ENCODE measurements at places on chromosomes 4 and X.

DNA sequence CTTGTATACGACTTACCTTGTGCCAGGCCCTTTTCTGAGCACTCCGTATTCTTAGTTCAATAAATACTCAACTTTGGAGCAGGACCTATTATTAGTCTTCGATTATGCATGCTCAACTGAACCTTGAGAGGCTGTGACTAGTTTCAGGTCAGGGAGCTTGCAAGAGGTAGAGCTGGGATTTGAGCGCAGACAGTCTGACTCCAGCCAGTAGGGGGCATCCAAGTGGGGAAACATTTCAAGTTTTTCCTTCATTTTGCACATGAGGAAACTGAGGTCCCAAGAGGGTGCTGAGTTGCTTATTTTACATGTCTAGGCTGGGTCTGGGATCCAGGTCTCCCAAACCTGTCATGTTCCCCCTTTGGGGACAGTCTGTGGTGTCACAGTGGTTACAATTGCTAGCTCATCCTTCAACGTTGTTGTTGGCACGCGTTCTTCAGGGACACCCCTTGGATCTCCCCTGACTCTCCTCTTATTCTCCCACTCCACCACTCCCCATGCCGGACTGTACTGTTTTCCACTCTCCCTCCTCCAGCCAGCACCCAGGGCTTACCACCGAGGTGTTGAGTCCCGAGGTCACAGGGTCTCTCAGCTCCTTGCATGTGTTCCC, 6.7 kb upstream of the PRICKLE3 start:
- DNase-seq: peak; percentile 48

- DNase-seq: peak; percentile 0
Observed at GRCh38 chrX:112147206-112147605, 64.6 kb upstream of the TRPC5 start.

GRCh38 chr4:26510334-26510964, 20.2 kb upstream of the CCKAR start:
- no peak for DNase-seq

- peak; percentile 65 for DNase-seq
Observed at GRCh38 chrX:112840382-112841113, at the start of gene AMOT. TSS of gene AMOT (minus strand) at chrX:112840831. CDS start at chrX:112823126, 17,705 bp downstream.

- DNase-seq: no peak
Observed at GRCh38 chr4:140004549-140004895, 149.5 kb downstream of the MAML3 start.

GRCh38 chr4:169068423-169068822, 58.4 kb upstream of the CBR4 start:
- no peak for DNase-seq

DNA sequence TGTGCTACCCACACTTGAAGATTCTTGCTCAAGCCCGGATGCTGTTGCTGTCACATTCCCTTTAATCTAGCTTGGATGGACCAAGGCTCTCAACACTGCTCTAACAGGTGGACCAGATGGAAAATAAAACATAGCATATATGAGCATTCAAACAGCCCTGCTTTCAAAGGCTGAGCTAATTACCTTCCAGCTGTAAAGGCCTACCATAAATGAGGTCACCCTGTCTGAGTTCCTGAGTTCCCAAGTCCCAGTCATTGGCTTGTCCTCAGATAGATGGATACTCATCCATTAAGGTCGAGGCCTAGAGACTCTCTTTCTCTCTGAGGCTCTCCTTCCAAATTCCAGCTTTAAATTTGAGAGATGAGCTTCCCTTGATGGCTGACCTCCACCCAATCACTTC, 147.5 kb downstream of the STOX2 start:
- no peak for DNase-seq

- DNase-seq: no peak
Observed at GRCh38 chr4:7384929-7385890, 49.5 kb downstream of the PSAPL1 start.

DNA sequence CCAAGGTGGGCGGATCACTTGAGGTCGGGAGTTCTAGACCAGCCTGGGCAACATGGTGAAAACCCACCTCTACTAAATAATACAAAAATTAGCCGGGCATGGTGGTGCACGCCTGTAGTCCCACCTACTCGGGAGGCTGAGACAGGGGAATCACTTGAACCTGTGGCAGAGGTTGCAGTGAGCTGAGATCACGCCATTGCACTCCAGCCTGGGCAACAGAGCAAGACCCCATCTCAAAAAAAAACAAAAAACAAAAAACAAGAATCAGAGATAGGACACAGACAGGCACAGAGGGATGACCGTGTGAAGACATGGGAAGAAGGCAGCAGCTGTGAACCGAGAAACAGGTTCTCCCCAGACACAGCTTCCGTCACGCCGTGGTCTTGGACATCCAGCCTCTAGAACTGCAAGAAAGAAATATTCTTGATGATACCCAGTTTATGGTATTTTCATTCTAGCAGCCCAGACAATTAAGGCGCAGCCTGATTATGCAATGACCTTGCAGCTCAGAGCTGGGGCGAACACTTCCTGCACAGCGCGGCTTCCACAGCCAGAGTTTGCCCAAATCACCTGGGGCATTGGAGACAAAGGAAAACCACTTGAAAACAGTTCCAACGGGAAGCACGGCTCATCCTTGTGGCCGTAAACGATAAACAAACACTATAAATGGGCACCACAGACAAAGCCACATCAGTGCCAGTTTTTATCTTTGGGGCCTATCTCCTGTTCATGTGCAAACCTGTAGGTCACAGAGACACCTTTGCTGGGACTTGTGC, 4.2 kb upstream of the ARSD start:
- DNase-seq: no peak

DNA sequence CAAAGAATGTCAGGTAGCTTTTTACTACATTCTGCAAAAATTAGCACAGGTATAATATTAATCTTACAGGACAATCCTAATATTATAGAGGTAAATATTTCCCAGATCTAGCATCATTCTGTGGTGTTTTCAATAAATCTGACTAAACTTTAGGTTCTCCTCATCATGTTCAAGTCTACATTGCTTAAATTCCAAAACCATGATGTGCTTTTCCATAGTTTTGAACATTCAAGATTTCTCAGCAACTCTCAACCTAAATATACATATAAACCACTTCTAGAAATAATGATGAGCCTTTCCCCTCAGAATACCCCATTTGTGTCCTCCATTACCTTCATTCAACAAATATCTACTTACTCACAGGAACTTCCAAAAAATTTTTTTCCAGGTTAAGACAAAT, 23.1 kb downstream of the EIF4E start:
- DNase-seq: no peak

DNA sequence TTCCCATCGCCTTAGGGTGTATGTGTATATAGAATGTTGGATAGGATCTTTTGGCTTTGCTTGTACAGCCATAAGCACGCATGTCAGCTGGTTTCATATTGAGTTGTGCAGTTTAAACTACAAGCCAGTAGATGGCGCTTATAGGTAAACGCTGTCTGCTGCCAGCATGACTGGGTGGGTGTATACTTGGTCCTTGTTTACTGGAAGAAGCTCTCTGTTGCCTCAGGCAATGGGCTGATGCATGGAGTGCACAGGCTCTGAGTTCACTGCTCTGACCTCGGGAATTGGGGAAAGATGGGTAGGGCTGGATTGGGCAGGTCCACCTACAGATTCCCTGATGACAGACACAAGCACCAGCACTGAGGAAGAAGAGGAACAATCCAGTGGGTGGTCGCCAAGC, 831.5 kb downstream of the STIM2 start:
- DNase-seq: peak; percentile 76

GRCh38 chr4:24370421-24370820, 213.9 kb downstream of the DHX15 start:
- no peak for DNase-seq

- no peak for DNase-seq
Observed at GRCh38 chr4:141004823-141005222, 128.4 kb downstream of the RNF150 start.

- no peak for DNase-seq
Observed at GRCh38 chrX:38089173-38089982, 83.0 kb downstream of the SYTL5 start.

DNA sequence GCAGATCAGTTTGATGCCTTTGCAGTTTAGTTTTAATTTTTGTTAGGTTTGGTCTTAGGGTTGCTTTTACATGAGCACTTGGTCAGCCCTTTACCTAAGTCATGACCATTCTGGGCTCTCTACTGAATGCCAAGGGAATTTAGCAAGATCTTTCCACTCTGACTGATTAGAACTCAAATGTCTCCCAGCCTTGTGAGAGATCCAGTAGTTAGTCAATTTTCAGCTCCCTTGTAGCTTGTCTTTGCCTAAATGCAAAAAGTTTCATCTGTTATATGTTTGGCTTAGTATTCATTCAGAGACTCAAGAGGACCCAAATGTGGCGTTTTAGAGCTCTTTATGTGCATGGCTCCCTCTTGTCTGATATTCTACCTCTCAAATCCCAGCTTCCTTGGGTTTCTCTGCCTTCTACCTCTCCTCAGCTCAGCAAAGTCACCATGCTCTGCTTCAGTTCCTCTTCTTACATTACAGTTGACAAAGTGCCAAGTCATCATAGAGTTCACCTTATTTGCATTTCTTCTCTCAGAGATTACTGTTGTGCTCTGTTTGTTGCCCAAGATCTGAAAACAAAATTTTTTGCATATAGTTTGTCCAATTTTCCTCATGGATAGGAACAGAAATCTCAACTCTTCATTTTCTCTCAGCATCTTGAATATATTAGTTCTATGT, 17.5 kb upstream of the JAKMIP1 start:
- DNase-seq: no peak

- DNase-seq: no peak
Observed at GRCh38 chr4:113618205-113618604, 143.3 kb downstream of the CAMK2D start.

DNA sequence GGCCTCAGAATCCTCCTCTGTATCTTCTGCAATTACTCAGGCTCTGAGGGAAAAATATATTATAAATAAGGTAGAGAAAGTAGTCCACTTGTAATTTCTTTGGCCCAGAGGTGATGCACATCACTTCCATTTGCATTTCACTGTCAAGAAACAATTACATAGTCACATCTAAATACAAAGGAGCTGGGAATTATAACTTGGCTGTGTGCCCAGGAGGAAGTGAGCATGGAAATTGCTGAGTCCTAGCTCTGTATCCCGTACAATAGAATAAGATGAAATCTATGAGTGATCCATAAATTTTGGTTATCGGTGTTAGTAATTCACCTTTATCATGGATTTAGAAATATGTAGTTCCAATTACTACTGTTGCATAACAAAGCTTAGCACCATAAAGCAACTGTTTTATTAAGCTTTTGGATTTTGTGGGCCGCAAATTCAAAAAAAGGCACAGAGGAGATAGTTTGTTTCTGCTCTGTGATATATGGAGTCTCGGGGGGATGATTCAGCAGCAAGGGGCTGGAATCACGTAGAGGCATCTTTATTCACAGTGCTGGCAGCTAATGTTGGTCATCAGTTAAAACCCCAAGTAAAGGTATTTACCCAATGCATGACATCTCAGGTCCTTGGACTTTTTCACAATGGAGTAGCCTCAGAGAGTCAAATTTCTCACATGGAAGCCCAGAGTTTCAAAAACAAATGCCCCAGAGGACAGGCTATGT, 241.4 kb upstream of the GALNT7 start:
- no peak for DNase-seq

DNA sequence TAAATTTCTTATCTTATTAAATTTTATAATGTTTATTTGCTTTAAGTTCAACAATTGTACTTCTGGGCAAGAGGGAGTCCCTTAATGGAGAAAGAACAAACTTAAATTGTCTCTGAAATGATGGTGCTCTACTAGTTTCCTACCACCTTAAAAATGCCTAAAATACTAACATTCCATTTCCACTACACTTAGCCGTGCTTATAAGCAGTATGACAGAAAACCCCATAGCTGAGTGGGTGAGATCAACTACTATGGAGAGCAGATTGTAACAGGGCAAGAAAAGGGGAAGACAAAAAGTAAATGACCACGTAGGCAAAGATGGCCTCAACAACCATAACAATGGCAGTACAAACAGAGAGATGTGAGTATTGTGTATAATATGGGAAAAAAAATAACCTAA, 35.0 kb downstream of the RFC1 start:
- DNase-seq: peak; percentile 8

DNA sequence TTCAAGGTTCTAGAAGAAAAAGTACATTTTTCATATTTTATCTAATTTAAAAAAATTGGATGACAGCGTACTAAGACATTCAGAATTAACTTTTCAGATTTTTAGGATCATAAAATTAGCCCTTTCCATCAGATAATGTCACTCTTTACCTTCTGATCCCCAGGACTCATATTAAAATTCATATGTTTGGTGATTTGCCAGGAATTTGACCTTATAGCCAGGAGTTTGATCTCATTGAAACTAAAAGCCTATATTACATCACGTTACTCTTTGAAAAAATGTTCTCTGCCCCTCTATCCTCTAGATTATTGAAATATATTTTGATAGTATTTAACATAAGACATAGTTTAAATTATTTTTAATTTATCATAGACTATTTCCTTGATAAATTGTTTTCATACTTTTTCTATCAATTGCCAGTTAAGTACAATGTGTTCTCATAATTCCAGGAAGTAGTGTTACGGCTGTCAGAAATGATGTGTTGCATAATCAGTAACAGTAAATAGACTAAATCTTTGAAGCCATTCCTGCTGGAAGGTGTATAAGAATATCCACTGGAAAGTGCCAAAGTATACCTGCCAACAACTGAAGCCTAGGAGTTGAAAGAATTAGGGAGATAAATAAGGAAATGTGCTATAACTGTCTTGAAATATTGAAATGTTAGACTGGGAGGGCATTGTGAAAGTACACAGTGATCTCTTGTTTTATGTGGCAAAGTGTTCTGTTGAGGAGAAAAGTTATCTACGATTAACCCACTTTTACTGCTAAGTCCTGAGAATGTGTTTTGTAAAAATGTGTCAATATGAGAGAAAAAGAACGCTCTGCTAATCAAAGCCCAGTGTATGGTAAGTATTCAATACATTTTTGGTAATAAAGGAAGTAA, 32.9 kb upstream of the PDGFC start:
- peak; percentile 25 for DNase-seq

DNA sequence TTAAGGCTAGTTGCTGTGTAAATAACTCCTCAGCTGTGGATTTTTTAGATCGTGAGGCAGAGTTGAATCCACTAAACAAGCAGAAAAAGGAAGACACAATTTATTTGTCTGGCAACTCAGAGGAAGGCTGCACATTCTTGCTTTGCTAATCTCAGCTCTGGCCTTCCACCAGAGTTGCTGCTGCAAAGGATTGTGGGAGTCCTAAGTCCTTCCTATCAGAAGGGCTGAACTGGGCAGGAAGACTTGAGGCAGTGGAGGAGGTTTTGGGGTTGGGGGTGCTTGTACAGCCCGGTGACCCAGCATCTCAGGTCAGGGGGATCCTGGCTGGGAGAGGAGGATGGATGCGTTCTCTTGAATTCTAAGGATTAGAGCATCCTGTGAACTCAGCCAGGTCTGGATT, 11.0 kb upstream of the VSIG1 start:
- no peak for DNase-seq

DNA sequence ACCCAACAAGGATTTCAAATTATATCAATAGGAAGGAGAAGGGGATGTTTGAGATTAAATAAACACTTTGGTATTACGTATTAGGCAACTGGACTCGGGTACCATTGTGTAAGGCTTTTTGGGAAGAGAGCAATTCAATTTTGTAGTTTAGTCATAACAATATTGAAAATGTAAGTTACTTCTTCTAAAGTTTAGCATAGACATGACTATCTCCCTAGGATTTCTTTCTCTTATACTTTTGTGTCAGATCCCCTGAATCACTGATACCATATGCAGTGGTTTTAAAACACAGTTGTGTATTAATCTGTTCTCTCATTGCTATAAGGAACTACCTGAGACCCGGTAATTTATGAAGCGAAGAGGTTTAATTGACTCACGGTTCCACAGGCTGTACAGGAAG, 123.8 kb upstream of the FAM9C start:
- DNase-seq: no peak

Measured in Kasumi-1 (cell line).